Head of caudate nucleus (tissue), 42 donors: ENCODE measurements at places on chromosomes 2 and 18.

GRCh38 chr18:38116716-38117115 lies 551.1 kb upstream of the CELF4 start:
- no peak for DNase-seq

DNA sequence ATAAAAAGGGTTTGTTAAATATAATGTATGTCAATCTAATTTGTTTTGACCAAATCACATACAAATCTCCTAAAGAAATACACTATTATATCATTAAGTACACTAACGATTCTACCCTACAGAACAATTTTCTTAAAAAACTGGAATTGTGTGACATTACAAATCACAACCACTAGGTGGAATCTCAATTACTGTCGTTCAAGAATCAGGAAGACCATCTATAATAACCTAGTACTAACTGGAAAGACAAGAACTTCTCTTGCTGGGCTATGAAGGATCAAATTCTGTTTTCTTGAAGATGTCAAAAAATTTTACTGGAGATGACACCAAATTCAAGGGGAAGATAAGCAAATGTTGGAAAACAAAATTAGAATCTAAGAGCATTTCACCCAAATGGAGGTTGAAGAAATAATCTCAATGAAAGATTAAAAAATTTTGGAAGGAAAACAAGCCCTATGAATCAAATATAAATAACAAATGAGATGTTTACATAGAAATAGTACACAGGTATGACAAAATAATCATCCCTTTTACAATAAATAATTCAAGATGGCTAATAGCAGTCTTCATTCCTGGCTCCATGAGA lies 110.9 kb downstream of the STK39 start:
- no peak for DNase-seq

DNA sequence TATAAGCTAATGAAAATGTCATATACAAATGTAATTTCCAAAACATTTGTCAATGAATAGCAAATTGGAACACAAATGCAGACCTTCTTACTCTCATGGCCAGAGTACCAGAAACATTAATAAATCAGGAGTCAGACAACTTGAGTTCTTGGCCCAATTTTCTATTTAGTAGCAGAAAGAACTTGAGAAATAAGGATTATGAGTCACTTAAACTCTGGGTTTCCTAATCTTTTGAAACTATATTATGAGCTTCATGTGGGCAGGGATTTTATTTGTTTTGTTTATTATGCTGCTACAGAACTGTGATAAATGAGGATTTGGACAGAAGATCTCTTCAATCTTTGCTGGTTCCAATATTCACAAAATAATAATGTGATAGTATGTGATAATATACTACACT lies 686.7 kb downstream of the NR4A2 start:
- DNase-seq: no peak

DNA sequence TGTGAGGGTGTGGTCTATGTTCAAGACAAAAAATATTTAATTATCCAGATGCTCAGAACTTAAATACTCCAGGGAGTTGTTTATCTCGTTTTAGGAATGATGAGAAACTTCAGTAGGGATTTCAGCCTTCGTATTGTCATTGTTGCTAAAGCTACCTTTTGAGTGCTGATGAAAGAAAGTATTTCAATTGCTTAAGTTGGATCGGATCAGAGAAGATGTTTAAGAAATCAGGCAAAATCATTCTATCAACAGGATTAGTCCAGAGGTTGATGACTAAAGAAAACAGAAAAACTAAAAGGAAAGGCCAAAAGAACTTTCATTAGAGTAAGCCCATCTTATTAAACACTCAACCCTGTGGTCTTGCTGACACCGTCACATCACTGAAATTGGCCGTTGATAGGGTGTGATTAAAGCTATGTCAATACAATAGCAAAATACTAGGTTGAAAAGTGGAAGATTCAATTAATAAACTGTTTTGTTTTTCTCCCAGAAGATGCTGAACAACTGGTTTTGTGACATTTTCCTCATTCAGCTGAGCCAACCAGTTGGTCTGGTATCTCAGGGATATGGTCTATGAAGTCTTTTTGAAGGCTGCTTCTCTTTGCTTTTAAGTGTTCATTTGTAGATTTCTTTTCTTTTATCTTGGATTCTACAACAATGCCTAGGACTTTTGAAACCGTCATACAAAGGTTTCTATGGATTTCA lies 551.7 kb downstream of the SLC4A3 start:
- DNase-seq: no peak

DNA sequence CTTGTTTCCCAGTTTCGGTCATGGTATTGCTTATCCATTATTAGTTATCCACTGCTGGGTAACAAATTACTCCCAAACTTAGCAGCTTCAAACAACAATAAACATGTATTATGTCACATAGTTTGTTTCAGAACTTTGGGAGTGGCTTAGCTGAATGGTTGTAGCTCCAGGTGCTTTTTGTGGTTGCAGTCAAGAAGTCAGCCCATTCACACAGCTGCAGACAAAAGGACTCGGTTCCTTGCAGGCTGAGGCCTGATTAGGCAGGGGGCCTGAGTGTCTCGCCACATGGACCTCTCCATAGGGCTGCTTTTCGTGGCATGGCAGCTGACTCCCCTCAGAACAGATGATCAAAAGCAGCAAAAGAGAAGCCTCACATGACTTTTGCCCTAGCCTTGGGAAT lies 58.2 kb upstream of the ITGA4 start:
- DNase-seq: no peak

DNA sequence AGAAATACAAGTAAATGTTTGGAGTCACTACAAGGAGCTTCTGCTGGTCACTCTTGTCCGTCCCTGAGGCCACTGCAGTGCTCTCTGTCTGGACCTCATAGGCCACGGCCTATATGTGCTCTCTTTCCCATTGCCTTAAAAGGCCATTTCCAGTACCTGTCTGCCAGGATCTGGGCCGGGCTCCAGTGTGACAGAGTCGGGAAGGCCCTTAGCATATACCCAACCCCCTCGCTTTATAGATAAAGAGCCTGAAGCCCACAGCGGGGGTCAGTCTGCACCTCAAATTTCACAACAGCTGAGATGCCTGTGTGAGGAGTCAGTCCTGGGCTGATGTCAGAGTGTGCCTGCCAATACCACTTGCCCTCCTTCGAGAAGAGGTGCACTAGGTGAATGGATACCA lies 39.9 kb downstream of the ADD2 start:
- DNase-seq: no peak

DNA sequence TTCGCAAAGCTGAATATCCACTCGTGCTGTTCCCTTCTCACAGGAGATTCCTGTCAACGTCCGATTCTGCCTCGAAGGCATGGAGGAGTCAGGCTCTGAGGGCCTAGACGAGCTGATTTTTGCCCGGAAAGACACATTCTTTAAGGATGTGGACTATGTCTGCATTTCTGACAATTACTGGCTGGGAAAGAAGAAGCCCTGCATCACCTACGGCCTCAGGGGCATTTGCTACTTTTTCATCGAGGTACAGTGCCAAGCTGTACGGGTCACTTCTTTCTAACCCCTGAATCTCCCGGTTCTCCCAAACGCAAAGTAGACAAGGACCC lies 14.6 kb downstream of the CNDP2 start:
- peak; percentile 9 for DNase-seq

- peak; percentile 30 for DNase-seq
These were observed 564 bp downstream of the DPYSL5 start for GRCh38 chr2:26848336-26849055.

- no peak for DNase-seq
These were observed 756.0 kb upstream of the ACVR2A start for GRCh38 chr2:147088871-147089270.

GRCh38 chr2:3223080-3223923 lies 154.3 kb downstream of the EIPR1 start:
- DNase-seq: peak; percentile 71

DNA sequence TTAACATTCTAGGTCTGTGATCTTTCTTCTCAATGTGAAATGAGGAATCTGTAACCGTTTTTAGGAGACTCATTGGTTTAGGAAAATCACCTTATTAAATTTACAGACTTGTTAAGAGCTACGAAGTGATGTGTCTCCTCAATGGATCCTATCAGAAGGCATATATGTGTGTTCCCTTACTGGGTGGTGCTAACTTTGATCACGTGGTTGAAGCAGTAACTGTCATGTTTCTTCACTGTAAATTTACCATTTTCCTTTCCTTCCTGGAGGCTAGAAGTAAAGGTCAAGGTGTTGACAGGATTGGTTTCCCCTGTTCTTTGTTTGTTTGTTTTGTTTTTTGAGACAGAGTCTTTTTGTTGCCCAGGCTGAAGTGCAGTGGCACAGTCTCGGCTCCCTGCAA lies 1.4 kb upstream of the MTHFD2 start:
- no peak for DNase-seq

DNA sequence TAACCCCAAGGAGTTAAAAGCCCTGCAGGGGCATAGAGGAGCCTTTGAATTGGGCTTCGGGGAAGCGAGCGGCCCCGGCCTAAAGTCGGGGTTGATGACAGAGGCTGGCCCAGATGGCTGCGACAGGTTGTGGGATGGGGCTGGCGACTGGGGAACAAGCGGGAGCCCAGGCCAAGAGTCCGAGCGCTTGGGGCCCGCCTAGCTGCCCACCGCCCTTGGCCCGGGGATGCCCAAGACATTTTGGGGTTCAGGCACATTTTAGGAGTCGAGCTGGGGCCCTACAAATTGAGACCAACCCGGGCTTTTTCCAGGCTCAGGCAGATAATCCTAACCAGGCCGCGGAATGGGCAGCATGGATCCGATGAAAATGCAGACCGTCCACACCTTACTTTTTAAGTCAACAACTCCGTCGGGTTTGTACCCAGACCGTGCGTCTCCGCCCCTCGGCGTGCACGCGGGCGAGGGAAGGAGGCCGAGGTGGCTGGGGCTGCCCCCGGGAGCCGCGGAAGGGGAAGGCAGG lies 507 bp downstream of the RTKN start:
- peak; percentile 44 for DNase-seq

DNA sequence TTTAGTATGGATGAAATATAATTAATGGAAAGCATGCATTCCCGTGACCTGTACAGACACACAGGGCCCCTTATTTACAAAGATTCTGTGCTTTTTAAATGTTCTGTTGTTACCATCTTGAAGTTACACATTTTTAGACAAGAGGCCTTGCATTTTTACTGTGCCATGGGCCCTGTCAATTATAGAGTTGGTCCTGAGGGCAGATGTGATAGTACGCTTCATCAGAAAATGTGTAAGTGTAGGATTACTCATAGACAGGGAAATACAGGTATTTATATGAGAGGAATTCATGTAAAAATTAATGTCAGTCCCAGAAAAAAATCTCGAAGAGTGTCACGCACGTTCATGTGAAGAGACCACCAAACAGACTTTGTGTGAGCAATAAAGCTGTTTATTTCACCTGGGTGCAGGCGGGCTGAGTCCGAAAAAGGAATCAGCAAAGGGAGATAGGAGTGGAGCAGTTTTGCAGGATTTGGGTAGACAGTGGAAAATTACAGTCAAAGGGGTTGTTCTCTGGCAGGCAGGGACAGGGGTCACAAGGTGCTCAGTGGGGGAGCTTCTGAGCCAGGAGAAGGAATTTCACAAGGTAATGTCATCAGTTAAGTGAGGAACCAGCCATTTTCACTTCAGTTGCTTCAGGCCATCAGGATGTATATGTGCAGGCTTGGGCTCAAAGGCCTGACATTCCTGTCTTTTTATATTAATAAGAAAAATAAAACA lies 12.2 kb upstream of the ALPK2 start:
- no peak for DNase-seq

DNA sequence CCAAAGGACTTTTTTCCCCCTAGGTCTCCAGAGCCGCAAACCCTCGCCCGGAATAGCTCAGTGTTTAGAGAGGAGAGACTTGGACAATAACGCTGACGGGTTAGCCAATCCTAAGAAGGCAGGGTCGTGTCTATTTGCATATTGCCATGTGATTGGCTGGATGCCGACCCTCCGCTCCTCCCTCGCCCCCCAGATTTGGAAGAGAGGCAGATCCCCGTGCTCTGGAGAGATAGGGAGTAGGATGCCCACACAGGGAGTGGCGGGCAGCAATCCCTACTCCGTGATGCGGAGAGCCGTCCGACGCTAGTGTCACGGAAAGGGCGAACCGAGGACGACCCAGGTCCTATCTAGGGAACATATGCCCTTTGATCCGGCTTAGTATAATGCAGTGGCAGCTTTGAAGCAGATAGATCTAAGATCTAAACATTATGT lies 1.4 kb downstream of the WNT6 start:
- peak; percentile 64 for DNase-seq

DNA sequence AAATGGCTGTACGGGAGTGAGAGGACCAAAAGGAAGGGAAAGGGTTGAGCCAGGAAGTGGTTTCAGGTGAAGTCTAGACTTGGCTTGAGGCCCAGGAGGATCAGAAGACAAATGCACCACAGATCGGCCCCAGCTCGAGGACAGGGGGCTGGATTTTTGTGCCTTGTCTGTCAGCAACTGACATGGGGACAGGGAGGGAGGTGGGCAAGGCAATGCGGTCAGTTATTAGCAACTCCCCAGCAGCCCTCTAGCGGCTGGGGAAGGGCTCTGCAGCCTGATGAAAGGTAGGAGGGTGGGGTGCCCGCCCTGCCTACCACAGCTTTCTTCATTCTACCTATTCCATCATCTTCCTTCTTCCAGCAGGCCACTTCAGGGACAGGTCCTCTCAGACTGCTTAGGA lies 50.0 kb downstream of the CPO start:
- DNase-seq: no peak

DNA sequence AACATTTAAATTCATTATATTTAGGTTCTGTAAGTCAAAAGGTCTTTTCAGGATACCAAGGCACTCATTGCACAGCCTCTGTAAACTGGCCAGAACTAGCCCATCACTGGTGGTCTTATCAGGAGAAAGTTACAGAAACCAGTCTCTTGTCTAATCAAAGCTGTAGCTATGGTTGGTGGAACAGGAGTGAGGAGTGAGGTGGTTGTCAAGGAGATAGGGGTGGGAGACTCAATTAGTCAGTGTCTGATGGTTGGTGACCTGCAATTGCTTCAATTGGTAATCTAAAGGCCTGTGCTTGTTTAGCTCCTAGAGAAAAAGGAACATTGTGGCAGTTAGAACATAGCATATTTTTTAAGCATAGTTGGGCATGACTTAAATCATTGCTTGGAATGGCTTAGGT lies 458.6 kb upstream of the CDH2 start:
- no peak for DNase-seq

DNA sequence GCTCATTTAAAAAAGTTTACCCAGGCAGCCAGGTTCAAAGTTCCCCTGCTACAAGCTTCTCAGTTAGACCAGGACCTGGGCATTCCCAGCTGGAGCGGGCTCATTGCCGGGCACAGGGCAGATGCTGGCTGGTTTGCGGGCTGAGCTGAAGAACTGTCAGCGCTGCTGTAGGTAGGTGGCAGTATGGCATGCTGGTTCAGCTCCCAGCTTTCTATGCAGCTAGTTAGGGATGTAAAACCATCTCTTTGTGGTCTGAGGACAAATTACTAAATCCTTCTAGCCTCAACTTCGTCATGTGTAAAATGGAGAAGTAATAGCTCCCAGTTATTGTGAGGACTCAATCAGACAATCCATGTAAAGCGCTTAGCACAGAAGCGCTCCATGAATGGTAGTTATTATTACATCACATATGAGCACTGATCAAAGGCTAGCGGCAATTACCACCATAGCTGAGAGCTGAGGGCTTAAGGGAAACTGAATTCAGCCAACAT lies 2.4 kb upstream of the LDLRAD4 start:
- peak; percentile 95 for DNase-seq

- DNase-seq: no peak
These were observed 275.7 kb upstream of the SPRED2 start for GRCh38 chr2:65708086-65708485.

- DNase-seq: no peak
These were observed 47.7 kb upstream of the GBX2 start for GRCh38 chr2:236215761-236216333.

GRCh38 chr2:15753811-15754702 lies 162.4 kb downstream of the DDX1 start:
- DNase-seq: no peak

GRCh38 chr2:429575-430254 lies 141.8 kb upstream of the ALKAL2 start:
- DNase-seq: no peak

GRCh38 chr2:30470426-30470825 lies 23.4 kb downstream of the LCLAT1 start:
- DNase-seq: no peak
